ENCODE measurements at places on chromosomes 12 and 14. TPM values are rescaled to one million over a fixed set of nuclear protein-coding genes. Genes with fewer than 3 reads are reported as not detected.

LRTM2 gene
- total RNA-seq: not detected

CCDC38 gene
- 0.06 TPM for total RNA-seq

GLT8D2 gene
- 0.28 TPM for total RNA-seq

HOXC11 gene
- 0.51 TPM for total RNA-seq

AMHR2 gene
- total RNA-seq: 2.0 TPM

RERG gene
- 0.47 TPM for total RNA-seq

CLEC1B gene
- not detected for total RNA-seq

Measured in A549 treated with CpdA at 1 μM for 4 hours (cell line).